Small intestine (tissue), 16 donors: ENCODE measurements at places on chromosomes 3 and 15. TPM values are rescaled to one million over a fixed set of nuclear protein-coding genes. Genes with fewer than 3 reads are reported as not detected.

- H3K36me3 ChIP-seq = no peaks in the 10 kb centered on the region
- H3K27me3 ChIP-seq = no peaks in the 10 kb centered on the region
- H3K4me1 ChIP-seq = no peaks in the 10 kb centered on the region
- no peak overlapping the region for H3K4me3 ChIP-seq
- no peak for DNase-seq
- no peak overlapping the region for H3K27ac ChIP-seq
Observed at GRCh38 chr3:160296591-160296990, 71.4 kb downstream of the C3orf80 start.

DNA sequence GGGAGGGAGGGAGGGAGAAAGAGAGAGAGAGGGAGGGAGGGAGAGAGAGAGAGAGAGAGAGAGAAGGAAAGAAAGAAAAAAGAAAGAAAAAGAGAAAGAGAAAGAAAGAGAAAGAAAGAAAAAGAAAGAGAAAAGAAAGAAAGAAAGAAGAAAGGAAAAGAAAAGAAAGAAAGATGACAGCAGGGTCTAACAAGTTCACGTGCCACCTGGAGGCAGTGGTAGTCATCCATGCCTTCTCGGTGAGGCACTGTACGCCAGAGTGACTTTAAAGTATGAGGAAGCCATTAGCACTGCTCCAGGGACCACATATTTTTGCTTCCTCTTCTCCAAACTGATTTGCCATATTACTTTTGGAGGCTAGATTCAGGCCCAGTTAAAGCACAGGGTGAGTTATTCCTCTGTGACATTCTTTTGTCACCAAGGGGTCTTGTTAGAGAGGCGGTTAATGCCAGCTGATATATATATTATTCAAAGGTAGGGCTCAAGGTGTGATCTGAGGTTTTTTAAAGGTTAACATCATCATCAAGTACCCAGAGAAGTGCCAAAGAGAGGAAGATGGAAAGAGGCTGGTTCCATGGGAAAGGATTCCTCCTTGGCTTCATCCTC is at the start of gene HTR3D:
HTR3D (plus strand) TSS at position 556 of the 606 bp plus-strand sequence; CDS start at position 556, 0 bp downstream.
- H3K27ac ChIP-seq = no peak within 1 kb of the TSS
- DNase-seq = no peak
- no peaks in the 10 kb centered on the region for H3K27me3 ChIP-seq
- no peak within 1 kb of the TSS for H3K4me3 ChIP-seq
- H3K36me3 ChIP-seq = no peaks in the 10 kb centered on the region

GRCh38 chr3:177201700-177202397 is 4.6 kb upstream of the TBL1XR1 start:
- H3K27me3 ChIP-seq = no peaks in the 10 kb centered on the region
- no peak overlapping the region for H3K4me3 ChIP-seq
- peaks cover 3% of the 10 kb centered on the region for H3K36me3 ChIP-seq

The TEX55 gene
- polyA plus RNA-seq = not detected

GRCh38 chr15:48006031-48006511 is 114.7 kb upstream of the SLC24A5 start:
- no peak overlapping the region for H3K4me3 ChIP-seq
- peak; percentile 40 for DNase-seq
- H3K27ac ChIP-seq = no peak overlapping the region

DNA sequence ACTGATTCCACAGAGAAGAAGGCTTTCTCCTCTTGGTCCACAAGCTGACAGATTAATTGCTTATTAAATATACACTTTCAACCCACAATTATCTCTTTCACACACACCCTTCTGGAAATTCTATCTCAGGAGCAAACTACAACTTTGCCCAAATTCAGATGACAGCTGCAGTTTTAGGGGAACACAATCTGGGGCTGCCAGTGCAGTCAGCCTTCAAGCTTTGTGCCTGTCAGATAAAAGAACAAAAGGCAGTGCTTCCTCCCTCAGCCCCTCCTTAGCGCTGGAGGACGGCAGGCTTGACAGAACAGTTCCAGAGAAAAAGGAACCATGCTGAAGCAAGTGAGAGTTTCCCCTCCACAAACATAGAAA is 99.6 kb downstream of the TMCC1 start:
- H3K36me3 ChIP-seq = no peaks in the 10 kb centered on the region
- peak overlapping the region; percentile 5 for H3K27ac ChIP-seq
- H3K4me1 ChIP-seq = peaks cover 18% of the 10 kb centered on the region
- DNase-seq = peak; percentile 29
- H3K4me3 ChIP-seq = no peak overlapping the region

The ATP2C1 gene
- 14.8 TPM for polyA plus RNA-seq

DNA sequence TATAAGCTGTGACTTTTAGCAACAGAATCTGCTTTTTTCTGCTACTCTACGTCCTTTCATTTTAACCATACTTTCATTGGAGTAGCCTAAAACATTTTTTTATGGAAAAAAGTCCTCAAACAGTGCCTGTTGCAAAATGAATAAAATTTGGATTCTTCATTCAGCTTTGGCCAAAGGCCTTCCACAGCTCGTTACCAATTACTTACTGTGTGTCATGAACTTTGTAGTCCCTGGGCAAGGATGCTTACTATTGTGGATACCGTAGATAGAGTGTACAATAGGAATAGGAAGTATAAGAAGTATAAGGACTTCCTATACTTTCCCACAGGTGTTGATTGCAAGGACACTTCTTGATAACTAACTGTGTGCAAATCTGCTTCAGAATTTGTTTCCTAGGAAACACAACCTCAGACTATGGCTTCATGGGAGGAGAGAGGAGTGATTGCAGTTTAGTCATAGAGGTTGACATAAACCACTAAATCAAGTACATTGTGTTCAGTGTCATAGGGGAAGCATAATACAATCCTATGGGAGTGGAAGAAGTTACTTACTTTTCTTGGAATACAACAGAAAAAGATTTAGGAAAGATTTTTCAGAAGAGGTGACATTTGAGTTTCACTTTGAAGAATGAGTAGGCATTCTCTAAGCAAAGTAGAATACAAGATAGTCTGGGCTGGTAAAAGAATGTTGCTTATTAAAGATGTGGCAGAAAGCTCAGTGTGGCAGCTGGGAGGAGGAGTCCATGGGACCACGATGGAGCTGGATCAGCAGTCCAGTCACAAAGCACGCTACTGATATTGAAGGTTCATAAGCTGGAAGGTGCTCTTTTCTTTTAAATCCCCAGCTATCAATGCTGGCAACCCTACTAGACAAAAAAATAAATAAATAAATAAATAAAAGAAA is 309.7 kb upstream of the TPRG1 start:
- H3K27me3 ChIP-seq = no peaks in the 10 kb centered on the region
- H3K4me1 ChIP-seq = no peaks in the 10 kb centered on the region
- H3K27ac ChIP-seq = no peak overlapping the region
- H3K4me3 ChIP-seq = no peak overlapping the region
- DNase-seq = peak; percentile 9

DNA sequence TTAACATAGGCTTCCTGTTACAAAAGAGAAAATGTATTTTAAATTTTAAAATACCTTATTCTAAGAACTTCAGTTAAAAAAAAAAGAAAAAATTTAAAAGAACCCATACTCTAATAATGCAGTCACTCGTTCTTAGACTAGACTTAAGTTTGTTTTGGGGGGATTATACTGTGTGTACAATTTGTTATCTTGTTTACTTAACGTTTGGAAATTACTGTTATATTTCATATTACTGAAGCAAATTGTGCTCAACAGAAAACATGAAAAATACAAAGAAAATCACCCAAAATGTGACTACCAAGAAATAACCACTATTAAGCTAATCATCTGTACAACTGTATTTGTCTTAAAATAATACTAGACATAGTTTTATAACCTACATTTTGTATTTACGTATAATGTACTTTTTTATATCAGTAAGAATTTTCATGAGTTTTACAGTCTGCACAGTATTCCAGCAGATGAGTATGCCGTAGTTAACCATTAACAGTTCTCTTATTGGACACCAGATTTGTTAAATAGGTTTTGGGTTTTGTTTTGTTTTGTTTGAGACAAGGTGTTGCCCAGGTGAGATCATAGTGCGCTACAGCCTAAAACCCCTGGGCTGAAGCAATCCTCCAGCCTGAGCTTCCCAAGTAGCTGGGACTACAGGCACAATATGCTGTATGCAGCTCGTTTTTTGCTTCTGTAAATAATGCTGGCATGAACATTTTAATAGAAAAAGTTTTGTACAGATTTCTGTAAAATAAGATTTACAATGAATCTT is 88.8 kb upstream of the CHD2 start:
- peaks cover 2% of the 10 kb centered on the region for H3K4me1 ChIP-seq
- DNase-seq = peak; percentile 75
- H3K27ac ChIP-seq = peak overlapping the region; percentile 93
- H3K4me3 ChIP-seq = no peak overlapping the region

DNA sequence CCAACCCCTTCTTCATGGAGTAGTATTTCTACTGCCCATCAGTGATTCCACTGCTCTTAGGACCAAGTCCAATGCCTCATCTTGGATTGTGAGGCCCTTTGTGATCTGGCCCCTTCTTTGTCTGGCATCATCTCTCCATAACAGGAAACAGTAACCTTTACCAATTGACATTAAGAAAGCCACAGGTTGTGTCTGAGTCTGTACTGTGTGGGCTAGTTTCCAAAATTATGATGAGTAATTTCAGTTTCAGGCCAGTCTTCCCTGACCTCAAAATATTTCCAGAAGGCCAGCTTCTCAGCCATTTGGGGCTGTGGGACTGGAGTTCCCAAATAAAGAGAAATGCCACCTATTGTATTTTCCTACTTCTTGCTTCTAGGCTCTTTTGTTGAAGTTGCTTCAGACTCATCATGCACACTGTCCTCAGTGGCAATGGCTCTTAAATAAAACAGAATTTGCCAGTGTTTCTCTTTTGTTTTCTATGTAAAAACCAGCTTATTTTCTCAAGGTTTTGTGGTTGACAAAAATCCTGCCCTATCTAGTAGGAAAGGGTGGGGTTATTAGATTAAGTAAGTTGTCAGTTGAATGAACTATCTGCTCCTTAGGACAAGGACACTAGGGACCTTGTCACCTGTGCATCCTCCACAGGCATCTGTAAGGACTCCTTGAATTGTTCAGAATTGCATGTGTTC is 47.0 kb upstream of the ACKR4 start:
- no peak overlapping the region for H3K27ac ChIP-seq
- no peaks in the 10 kb centered on the region for H3K27me3 ChIP-seq
- no peak for DNase-seq
- H3K4me1 ChIP-seq = no peaks in the 10 kb centered on the region

DNA sequence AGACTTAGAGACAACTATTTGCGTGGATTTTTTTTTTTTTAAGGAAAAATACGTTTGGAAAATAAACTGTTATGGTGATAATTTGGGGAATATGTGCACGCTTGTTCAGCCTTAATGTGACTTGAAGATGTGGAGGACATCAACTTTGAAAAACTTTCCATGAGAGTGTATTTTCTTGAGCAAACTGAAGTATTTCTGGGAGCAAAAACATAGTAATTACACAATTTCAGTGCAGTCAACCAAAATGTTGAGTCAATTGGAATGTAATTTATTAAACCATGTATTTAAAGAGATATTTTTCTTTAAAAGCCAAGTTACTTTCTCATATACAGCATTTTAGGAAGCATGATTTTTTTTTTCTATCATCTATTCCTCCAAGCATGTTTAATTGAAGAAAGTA is 80.3 kb upstream of the FLNB start:
- no peak overlapping the region for H3K27ac ChIP-seq
- H3K4me1 ChIP-seq = no peaks in the 10 kb centered on the region
- H3K4me3 ChIP-seq = no peak overlapping the region
- H3K27me3 ChIP-seq = no peaks in the 10 kb centered on the region
- no peaks in the 10 kb centered on the region for H3K36me3 ChIP-seq

DNA sequence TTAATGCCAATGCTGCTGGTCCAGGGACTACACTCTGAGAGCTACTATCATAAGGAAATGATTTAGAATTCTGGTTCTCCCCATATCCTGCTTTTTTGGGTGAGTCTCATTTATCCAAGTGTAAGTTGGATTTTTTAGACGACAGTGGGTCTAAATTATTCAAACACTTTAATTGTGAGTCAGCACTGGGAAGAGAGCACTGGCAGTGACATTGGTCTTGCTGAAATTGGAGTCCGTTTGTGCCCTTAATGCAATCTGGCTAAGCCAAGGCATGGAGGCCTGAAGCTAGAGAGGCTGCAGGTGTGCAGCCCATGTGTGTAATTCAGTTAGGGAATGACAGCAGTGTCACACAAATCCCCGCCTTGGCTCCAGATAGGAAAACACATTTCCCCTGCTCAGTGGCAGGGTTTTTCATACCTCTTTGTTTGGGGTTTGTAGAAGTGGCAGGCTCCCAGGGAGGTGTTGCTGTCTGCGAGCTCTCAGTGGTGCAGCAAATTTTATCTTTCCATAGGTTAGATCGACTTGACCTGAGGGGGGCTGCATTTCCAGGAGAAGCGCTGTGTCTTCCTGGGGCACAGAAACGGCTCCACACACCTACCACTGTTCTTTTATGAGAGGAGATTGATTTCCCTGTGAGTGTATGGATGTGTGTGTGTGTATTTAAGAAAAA is 197.7 kb downstream of the CD47 start:
- no peaks in the 10 kb centered on the region for H3K36me3 ChIP-seq
- no peak overlapping the region for H3K4me3 ChIP-seq
- H3K27ac ChIP-seq = no peak overlapping the region
- DNase-seq = no peak
- H3K4me1 ChIP-seq = no peaks in the 10 kb centered on the region

GRCh38 chr3:172929451-172929850 is 178.9 kb downstream of the ECT2 start:
- H3K4me1 ChIP-seq = no peaks in the 10 kb centered on the region
- H3K36me3 ChIP-seq = no peaks in the 10 kb centered on the region
- no peak overlapping the region for H3K27ac ChIP-seq
- DNase-seq = no peak

GRCh38 chr15:62886431-62887071 is 156.0 kb upstream of the TPM1 start:
- no peaks in the 10 kb centered on the region for H3K36me3 ChIP-seq
- H3K27ac ChIP-seq = no peak overlapping the region
